ENCODE measurements at places on chromosomes 1 and 21.

GRCh38 chr1:51740652-51741051 lies 123.8 kb downstream of the OSBPL9 start:
- DNase-seq, result no peak

- DNase-seq, result no peak
These were observed 30.5 kb downstream of the CAMTA1 start for GRCh38 chr1:6815726-6816125.

DNA sequence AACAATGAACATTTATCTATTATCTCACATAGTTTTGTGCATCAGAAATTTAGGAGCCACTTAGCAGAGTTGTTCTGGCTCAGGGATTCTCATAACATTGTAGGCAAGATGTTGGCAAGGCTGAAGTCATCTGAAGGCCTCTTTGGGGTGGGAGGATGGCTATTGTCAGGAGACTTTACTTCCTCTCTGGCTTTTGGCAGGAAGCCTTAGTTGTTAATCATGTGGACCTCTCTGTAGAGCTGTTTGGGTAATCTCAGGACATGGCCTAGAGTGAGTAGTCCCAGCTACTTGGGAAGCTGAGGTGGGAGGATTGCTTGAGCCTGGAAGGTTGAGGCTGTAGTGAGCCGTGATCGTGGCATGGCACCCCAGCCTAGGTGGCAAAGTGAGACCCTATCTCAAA lies 40.2 kb downstream of the RASAL2 start:
- no peak for DNase-seq

- DNase-seq, result no peak
These were observed 1.2 kb downstream of the SLC37A1 start for GRCh38 chr21:42514883-42515228.

GRCh38 chr1:192866241-192866868 lies 57.5 kb downstream of the RGS2 start:
- DNase-seq, result no peak

Measured in activated naive CD8-positive, alpha-beta T cell treated with anti-CD3 and anti-CD28 coated beads, Interleukin-2, amount 50 U/mL, for 16 hours (primary cell).